ENCODE measurements at places on chromosomes 16 and 17.

DNA sequence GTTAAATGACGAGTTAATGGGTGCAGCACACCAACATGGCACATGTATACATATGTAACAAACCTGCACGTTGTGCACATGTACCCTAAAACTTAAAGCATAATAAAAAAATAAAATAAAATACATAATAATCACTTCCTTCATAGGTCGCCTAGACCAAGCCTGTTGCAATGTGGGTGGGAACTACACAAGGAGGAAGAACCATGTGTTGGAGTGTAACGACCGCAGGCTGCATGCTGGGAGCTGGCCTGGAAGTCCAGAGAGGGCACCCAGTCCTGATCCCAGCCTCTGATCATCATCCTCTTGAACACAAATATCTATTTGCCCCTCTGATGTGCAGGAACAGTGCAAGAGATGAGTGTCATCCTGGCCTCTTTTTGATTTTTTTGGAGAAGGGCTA lies 224.7 kb upstream of the ASIC2 start:
- no peak for DNase-seq

- DNase-seq = peak; percentile 39
Observed at GRCh38 chr16:28845293-28845692, 855 bp downstream of the TUFM start.

GRCh38 chr17:74156878-74157277 lies 46.6 kb upstream of the RPL38 start:
- DNase-seq = no peak

DNA sequence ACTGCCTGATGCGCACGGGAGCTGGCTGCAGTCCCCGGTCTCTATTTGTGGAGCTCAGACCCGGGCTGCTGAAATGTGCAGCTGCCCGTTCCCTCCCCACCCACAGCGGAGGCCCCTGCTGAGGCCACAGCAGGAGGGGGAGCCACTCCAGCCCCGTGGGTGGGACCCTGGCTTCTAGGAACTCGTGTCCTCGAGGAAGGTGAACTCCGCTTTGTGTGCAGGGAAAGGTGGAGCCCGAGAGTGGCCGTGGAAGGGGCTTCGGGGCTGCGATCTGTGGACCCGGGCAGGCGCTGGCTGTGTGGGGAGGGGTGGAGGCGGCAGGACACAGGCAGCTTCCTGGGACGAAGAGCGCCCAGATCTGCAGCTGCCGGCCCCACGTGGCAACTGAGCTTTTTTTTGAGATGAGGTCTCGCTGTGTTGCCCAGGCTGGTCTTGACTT lies 2.9 kb downstream of the CCDC154 start:
- DNase-seq = no peak

GRCh38 chr16:67509016-67509415 lies 19.6 kb upstream of the RIPOR1 start:
- DNase-seq = peak; percentile 29

DNA sequence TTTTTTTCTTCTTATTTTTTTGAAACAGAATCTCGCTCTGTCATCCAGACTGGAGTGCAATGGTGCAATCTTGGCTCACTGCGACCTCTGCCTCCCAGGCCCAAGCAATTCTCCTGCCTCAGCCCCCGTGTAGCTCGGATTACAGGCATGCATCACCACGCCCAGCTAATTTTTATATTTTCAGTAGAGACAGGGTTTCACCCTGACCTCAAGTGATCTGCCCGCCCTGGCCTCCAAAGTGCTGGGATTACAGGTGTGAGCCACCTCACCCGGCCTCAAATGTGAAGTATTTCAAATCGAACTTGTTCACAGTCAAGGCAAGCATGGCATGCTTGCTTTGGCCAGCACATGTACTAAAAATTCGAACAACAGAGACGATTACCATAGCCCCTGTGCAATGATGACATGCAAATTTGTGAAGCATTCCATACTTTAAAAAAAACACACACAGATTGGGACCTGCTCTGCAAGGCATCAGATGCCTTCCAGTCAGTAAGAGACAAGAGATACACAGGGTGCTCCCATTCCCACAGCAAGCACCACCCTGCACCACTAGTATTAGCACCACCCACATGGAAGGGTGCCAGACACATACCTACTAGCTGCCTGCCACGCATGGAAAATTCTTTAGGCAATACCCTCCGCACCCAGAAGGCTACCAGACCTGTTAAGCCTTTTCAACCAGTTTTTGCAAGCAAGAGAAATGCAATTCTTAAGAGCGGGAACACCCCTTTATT lies 47.2 kb downstream of the ANKRD11 start:
- DNase-seq = no peak

DNA sequence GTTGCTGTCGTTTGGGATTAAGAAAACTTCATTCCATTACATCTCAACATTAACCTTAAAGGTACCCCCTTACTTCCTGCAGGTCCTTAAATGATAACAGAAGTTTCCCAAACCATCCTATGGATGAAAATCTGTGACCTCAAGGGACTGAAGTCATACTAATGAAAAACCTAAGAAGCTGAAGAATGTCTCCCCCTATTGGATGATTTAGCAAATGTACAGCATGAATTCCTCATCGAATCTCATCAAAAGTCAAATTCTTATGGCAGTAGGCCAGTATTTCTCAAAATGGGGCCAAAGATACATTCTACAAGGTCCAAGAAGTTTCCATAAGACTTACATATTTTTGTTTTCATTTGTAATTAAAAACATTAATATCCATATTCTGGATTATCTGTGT lies 13.5 kb downstream of the SCO1 start:
- DNase-seq = peak; percentile 18

- no peak for DNase-seq
Observed at GRCh38 chr16:19295393-19295792, 9.9 kb downstream of the CLEC19A start.

DNA sequence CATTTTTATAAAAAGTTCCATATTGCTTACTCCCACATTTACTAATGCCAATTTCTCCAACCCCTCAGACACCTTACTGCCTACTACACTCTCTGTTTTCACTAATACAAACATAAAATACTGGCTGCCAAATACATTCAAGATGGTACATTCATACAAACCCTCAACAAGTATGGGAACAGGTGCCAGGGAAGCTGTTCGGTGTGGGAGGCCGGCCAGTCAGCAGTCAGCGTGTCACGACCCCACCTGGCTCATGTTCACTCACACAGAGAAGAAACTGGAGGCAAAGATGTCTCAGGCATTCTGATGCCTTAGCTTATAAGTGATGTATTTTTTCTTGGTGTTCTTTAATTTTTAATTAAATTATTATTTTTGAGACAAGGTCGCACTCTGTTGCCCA lies 42.4 kb upstream of the TRAP1 start:
- DNase-seq = no peak
